ENCODE measurements at places on chromosomes 16 and 17. TPM values are rescaled to one million over a fixed set of nuclear protein-coding genes. Genes with fewer than 3 reads are reported as not detected.

The GLTPD2 gene
- total RNA-seq: 0.14 TPM

The IL17C gene
- 0.05 TPM for total RNA-seq

The KRTAP1-1 gene
- not detected for total RNA-seq

The SMIM22 gene
- 3.9 TPM for total RNA-seq

The NPIPB8 gene
- total RNA-seq: 0.14 TPM

The PLA2G10 gene
- total RNA-seq: not detected

The ADAM11 gene
- total RNA-seq: 0.33 TPM

The C16orf95 gene
- 5.0 TPM for total RNA-seq

The KRT31 gene
- total RNA-seq: 1.9 TPM

The TNS4 gene
- total RNA-seq: 0.19 TPM

The SP6 gene
- total RNA-seq: 0.28 TPM

The LITAF gene
- total RNA-seq: 37.1 TPM

The MRPL27 gene
- total RNA-seq: 69.2 TPM

The GDPD3 gene
- total RNA-seq: 1.3 TPM

The CASKIN1 gene
- 0.05 TPM for total RNA-seq

The CD300LB gene
- total RNA-seq: 0.38 TPM

The TMEM97 gene
- total RNA-seq: 17.2 TPM

The CHD9NB gene
- total RNA-seq: 0.42 TPM

The LCAT gene
- total RNA-seq: 4.4 TPM

The HOXB1 gene
- not detected for total RNA-seq

The PKMYT1 gene
- 16.5 TPM for total RNA-seq

The SYCE1L gene
- 11.2 TPM for total RNA-seq

The TMC7 gene
- 0.14 TPM for total RNA-seq

The HS3ST3A1 gene
- 1.3 TPM for total RNA-seq

The CACNG3 gene
- under 0.01 TPM for total RNA-seq

The PTX4 gene
- 0.05 TPM for total RNA-seq

The ENPP7 gene
- 0.05 TPM for total RNA-seq

The SLC5A10 gene
- 0.05 TPM for total RNA-seq

The CHP2 gene
- total RNA-seq: 0.33 TPM

The PABPN1L gene
- 0.09 TPM for total RNA-seq

The EFCAB13 gene
- total RNA-seq: 2.7 TPM

The COL1A1 gene
- 29.5 TPM for total RNA-seq

The GLP2R gene
- 0.05 TPM for total RNA-seq

The FBXL16 gene
- total RNA-seq: 0.76 TPM

The RNF167 gene
- 73.0 TPM for total RNA-seq

The TEX19 gene
- 0.57 TPM for total RNA-seq

The TOP3A gene
- total RNA-seq: 22.6 TPM

The TMC6 gene
- 83.7 TPM for total RNA-seq

The SPATA32 gene
- 0.05 TPM for total RNA-seq

The ZNF207 gene
- total RNA-seq: 117 TPM

The NOXO1 gene
- 2.2 TPM for total RNA-seq

The SPIRE2 gene
- 1.6 TPM for total RNA-seq

The B4GALNT2 gene
- 0.05 TPM for total RNA-seq

The SLC6A4 gene
- total RNA-seq: 0.19 TPM

The SLC6A2 gene
- total RNA-seq: 0.14 TPM

The DYNLL2 gene
- total RNA-seq: 11.7 TPM

The LGALS9B gene
- total RNA-seq: 0.05 TPM

The G6PC1 gene
- 0.05 TPM for total RNA-seq

The VTN gene
- total RNA-seq: 0.09 TPM

The PIRT gene
- 0.09 TPM for total RNA-seq

The ATP1B2 gene
- 0.05 TPM for total RNA-seq

The WFIKKN1 gene
- total RNA-seq: 0.33 TPM

The HSD17B1 gene
- 1.1 TPM for total RNA-seq

Measured in thymus (tissue), 14 donors.